Natural killer cell (primary cell): ENCODE measurements at places on chromosomes 4 and X. TPM values are rescaled to one million over a fixed set of nuclear protein-coding genes. Genes with fewer than 3 reads are reported as not detected.
A peak's percentile ranks its signal among the peaks of the same experiment; 100 is the strongest.

- H3K27me3 ChIP-seq, result no peaks in the 10 kb centered on the region
- no peak overlapping the region for H3K27ac ChIP-seq
- no peaks in the 10 kb centered on the region for H3K36me3 ChIP-seq
- DNase-seq, result no peak
- no peaks in the 10 kb centered on the region for H3K4me1 ChIP-seq
- no peak overlapping the region for H3K4me3 ChIP-seq
Measured at GRCh38 chr4:43113196-43113595, 220.7 kb downstream of the GRXCR1 start.

DNA sequence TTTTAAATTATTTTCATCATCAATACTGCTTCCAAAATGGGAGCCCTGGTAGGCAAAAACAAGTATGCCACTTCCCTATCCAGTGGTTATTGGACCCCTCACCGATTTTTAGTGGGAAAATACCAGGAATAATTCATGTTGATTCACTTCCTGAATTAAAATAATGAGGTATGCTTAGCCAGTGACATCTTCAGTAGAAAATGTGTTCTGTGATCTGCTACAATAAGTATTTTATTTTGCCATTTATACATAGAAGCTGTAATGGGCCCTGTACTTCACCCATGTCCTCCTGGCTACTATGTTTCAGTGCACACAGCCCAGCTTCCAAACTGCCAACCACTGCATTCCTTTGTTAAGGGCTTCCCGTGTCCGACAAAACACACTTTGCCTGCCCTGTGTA is 41.0 kb upstream of the KLHL34 start:
- H3K27ac ChIP-seq, result no peak overlapping the region
- DNase-seq, result no peak
- H3K36me3 ChIP-seq, result no peaks in the 10 kb centered on the region
- H3K4me3 ChIP-seq, result no peak overlapping the region

The ZGRF1 gene
- 13.0 TPM for total RNA-seq

The IQSEC2 gene
- 3.9 TPM for total RNA-seq

DNA sequence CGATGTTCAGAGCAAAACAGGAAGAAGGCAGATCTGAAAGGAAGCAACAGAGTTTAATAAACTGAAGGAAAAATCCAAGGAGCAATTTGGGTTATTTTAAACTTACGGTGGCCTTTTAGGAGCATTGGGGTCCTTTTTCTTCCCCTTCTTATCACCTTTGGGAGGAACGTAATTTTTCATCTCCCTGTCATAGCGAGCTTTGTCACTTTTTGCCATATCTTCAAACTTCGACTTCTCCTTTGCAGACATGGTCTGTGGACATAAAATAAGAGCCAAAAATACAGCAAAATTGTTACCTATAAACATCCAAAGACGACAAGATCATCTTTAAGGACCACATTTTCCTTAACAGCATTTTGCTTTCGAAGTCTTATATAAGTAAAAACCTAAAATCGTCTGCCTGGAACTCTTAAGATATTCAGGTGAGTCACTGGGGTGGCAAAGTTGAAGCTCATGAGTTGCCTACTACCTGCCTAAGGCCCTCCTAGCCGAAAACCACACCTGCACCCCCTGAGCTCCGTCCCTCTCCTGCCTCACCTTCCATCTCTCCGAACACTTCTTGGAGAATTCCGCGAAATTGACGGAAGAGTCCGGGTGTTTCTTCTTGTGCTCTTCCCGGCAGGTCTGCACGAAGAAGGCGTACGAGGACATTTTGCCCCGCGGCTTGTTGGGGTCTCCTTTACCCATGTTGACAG is 1.0 kb downstream of the HMGB2 start:
- peak overlapping the region; percentile 44 for H3K27ac ChIP-seq
- no peaks in the 10 kb centered on the region for H3K27me3 ChIP-seq
- peaks cover 22% of the 10 kb centered on the region for H3K36me3 ChIP-seq
- H3K4me1 ChIP-seq, result peaks cover 11% of the 10 kb centered on the region
- H3K4me3 ChIP-seq, result peak overlapping the region; percentile 53
